ENCODE measurements at places on chromosomes 16 and 17.
A peak's percentile ranks its signal among the peaks of the same experiment; 100 is the strongest.

DNA sequence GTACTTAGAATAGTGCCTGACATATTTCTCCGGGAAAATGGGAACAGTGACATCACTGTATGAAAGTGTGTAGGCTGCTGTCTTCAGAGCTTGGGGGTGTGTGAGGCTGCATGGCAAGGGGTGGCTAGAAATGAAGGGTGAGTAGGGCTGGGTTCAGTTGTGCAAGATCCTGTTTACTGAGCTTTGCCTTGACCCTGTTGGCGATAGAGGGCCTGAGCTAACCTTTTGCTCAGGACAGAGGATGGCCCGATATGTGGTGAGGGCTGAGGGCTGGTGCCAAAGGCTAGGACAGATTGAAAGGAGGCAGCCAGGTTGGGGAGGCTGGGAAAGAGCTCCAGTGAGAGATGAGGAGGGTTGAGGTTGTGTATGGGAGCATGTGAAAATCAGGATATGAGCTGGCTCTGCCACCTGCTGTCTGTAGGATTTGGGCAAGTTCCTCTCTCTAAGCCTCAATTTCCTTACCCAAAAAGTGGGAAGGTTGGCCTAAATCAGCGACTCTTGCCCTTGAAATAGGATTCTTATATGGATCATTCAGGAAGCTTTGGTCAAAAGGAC lies 6.0 kb upstream of the CCL1 start:
- no peak for DNase-seq

GRCh38 chr17:36600936-36601302 lies 464 bp upstream of the MRM1 start:
- no peak for DNase-seq

DNA sequence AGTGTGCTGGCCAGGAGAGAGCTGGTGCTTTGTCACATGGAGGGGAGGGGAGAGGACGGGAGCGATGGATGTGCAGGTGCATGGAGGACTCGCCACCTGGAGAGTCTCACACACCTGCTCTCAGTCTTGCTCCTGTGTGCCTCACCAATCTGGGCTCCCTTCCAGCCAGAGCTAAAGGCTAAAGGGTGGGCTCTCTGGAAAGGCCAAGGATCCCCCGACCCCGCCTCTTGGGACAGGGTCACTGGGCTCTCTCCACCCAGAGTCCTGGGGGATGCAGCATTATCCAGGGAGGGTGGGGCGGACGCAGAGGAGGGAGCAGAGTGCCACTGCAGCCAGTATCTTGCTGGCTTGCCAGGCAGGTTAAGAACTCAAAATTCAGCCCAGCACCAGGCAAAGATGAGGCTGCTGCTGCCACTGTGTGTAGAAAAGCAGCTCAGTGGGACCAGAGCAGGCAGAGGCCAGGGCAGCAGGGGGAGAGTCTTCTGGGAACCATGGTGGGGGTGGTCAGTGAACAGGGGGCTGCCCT lies 5.4 kb upstream of the STAT5B start:
- peak; percentile 83 for DNase-seq

DNA sequence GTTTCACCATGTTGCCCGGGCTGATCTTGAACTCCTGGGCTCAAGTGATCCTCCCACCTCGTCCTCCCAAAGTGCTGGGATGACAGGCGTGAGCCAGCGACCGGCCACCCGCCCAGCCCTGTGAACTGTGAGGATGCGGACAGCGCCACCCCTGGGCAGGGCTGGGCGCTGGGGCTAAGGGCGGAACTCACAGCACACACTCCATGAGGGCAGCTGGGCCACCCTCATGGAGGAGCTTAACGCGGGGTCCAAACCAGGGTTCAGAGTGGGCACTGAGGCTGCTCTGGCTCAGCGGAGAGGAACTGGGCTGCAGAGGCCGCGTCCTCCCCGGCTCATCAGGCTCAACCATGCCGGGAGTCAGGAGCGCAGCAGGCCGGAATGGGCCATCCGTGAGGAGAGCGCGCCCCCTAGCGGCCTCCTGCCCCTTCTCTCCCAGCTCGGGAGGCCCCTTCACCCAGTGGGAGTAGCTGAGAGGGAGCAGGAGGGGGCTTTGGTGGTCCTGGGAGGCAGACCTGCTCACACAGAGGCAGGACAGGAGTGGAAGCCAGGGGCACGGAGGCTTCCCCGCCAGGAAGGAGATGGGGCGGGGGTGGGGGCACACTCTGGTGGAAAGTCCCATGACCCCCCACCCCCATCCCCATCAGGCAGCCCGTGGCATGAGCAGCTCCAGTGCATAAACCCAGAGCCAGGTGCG lies 13.8 kb downstream of the CORO7 start:
- DNase-seq: peak; percentile 59

DNA sequence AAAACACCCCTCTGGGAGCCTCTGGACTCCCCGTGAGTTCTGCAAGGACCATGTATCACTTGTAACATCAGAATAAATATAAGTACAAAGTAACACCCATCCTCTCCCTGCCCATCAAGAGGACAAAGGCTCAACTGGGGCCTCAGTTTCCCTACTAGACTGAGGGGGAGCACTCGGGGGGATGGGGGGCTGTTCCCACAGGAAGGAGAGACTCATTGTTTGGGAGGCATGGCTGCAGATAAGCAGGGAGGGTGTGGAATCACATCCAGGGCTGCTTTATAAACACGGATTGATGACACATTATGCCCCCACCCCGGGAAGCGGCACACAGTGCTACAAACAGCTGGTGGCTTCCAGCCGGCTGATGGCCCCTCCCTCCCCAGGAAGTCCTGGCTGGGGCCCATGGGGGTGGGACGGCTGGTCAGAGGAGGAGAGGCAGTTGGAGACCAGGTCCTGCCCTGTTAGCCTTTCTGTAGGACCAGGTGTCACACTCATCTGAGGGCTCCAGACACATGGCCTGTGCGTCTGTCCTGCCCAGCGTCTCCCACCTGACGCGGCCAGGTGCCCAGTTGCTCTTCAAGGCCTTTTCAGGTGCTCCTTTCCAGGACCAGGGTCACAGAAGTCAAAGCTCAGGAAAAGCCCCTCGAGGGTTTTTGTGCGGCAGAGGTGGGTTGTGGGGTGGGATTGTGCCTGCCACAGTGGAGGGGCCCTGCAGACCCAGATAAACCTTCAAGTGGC lies 1.3 kb upstream of the MPG start:
- DNase-seq: peak; percentile 38

DNA sequence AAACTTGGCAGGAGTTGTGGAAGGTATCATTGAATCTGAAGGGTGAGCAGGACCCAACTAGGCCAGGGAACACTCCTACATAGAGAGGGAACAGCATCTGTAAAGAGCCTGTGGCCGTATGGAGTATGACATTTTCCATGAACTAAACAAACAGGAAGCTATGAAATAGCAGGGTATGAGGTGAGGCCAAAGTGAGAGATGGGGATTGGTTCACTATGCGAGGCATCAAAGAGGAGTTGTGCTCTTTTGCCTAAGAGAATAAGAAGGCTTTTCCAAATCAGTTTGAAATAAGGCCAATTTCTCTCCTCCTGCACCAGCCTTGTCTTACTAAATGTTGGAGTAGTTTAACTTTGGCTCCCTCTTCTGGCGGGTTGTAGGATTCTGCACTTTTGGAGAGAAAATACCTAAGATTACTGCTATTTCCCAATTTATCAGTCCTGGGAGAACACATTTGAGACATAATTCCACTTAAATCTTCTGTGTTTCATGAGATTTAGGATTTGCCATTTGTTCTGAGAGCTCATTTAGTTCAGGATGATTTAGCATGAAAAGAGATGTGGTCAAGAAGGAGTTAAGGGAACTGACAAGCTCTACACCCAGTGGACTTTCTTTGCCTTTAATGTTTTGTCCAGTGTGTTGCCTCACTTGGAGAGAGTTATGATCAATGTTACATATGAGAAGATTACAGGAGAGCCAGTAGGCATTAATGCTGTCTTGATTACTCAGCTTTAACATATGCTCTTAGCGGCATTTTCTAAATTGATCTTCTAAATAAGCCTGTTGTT lies 55.4 kb downstream of the TNRC6C start:
- peak; percentile 33 for DNase-seq

DNA sequence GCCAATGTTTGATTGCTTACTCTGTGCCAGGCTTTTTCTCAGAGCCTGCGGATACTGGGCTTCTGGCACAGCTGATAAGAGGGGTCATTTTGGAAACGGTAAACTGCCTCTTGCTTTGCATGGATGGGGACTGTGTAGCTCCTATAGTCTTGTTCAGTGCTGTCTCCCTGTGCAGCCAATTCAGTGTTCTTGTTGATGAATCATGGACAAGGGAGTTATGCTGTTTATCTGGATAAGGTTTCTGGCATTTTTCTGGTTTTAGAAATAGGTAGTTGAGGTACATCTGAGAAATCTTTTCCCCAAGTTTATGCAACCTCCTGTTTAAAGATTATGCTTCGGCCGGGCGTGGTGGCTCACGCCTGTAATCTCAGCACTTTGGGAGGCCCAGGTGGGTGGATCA lies 16.7 kb upstream of the TANGO6 start:
- DNase-seq: no peak

DNA sequence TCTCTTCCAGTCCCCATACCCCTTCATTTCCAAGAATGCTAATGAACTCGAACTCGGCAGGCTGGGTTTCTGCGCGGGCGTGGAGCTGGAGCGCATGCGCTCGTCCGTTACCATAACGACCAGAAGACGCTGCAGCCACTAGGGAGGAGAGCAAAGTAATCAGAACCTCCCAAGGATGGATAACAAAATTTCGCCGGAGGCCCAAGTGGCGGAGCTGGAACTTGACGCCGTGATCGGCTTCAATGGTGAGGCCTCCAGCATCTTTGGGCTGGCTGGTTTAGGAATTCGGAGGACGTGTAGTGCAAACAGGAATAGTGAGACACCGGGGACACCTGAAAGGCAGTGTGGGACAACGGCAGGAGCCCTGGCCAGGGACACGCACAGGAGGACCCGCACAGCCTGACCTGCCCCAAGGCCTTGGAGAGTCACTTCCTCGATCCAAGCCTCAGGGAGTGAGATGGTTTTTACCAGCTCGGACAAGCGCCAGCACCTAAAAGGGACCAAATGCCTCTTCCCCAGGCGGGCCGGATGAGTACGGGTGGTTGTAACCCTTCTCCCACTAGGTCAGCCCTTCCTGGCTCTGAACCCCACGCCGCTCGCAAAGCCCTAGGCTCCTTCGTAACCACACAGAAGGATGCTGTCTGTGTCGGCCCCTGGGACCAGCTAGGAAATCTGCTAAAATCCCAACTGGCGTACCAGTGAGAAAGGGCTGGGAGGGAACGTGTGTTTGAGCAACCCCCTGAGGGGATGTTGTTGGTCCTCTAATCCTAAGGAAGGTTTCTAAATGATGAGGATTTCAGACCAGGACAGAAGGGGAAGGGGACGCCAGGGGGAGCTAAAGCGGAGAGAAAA lies at the start of gene CFAP52:
Gene CFAP52 (plus strand): TSS at position 122 of the 852 bp plus-strand sequence. CDS start 54 bp downstream, at position 176.
- peak; percentile 10 for DNase-seq

- DNase-seq: peak; percentile 77
Observed at GRCh38 chr17:64281962-64282752, 19.1 kb upstream of the TEX2 start.

GRCh38 chr16:19488213-19488640 lies 33.7 kb downstream of the GDE1 start:
- no peak for DNase-seq

GRCh38 chr16:55009581-55009980 lies 78.9 kb downstream of the IRX5 start:
- DNase-seq: no peak

- peak; percentile 15 for DNase-seq
Observed at GRCh38 chr16:54817432-54817831, 113.2 kb upstream of the IRX5 start.

- no peak for DNase-seq
Observed at GRCh38 chr17:17411692-17412091, 65.1 kb upstream of the MED9 start.

DNA sequence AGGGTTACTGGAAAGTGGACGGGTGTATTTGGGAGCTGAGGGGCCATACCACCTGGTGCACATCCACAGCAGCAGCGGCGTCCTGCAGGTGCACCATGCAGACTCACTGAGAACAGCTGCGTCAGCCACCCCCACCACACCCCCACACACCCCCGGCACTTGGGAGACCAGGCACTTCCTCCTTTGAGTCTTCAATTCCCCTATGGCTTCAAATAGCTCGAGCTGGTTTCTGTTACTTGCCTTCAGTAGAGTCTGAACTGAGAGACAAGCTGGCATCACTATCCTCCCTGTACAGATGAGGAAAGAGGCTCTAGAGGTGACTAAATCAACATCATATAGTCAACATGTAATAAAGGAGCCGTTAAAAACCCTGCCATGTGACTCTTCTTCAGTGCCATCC lies 15.4 kb downstream of the CUEDC1 start:
- DNase-seq: peak; percentile 43

DNA sequence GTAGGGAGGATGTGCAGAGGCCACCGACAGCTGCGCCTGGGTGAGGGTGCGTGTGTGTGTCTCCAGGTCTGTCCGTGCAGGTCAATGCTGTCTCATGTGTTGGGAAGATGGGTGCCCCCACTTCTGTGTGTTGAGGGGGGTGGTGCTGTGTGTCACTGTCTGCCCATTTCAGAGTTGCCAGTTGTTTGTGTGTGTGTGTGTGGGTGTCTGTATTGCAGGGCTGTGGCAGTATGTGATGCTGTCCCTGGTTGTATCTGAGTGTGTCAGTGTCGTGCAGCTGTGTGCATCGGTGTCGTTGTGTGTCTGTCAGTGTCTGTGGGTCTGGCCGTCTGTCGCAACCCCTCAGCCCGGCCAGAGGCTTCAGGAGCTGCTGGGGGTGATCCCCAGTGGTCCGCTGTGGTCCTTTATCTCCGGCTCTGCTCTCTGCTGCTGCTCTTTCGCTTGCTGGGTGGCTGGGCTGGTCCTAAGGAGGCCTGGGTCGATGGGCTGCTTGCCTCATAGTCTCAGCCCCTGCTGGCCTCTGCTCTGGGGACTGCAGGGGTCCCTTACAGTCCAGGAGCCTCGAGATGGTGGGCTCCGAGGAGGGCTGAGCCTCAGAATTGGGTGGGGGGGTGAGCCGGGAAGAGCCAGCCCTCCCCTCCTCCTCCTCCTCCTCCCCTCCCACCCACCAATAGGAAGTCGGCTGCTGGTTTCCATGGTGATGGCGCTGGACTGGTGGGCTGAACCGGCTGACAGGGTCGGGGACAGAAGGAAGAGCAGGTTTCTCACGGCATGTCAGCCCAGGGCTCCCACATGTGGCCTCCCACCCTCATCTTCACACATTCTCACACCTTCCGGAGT lies at the start of gene TSPOAP1:
Gene TSPOAP1 (minus strand): TSS at position 601 of the 840 bp plus-strand sequence. CDS start 875 bp downstream, outside the sequence.
- DNase-seq: no peak

DNA sequence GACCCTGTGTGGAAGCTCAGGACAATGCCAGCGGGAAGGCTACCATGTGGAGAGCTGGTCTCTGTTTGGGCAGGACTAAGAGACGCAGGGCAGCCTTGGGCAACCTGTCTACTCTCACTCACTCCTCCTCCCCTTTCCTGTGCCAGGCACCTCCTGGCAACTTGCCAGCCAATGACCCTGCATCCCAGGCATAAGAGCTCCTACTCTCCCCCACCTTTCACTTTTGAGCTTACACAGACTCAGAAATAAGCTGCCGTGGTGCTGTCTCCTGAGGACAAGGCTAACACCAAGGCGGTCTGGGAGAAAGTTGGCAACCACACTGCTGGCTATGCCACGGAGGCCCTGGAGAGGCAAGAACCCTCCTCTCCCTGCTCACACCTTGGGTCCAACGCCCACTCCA lies 2.6 kb downstream of the HBM start:
- DNase-seq: no peak

All from COR-L47 (cell line).